GM03348 (cell line): ENCODE measurements at places on chromosomes 2 and 18.

DNA sequence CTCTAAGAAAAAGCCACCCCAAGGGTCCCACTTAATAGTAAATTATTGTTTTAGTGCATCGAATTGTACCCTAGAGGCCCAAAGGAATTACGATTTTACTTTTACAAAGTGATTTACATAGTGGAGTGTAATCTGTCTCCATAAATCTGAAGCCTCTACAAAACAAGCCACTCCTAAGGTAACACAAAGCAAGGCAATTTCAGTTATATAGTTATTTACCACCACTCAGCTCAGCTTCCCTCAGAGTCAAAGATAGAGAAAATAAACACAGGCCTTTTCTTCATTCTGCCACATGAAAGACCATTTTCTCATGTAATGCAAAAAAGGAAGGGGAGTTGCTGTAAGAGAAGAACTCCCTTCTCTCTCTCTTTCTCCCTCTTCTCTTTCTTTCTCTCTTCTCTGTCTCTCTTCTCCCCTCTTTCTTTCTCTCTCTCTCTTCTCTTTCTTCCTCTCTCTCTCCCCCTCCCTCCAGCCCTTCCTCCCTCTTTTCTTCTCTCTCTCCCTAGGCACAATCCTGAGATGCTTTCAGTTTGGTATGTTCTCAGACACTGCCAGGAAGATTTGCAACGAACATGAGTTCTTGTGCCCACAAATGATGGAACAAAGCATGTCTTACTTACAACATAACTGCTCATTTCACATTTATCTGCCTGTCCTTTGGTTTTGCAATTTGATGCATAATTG is 264.5 kb downstream of the BCL2 start:
- no peak for DNase-seq

GRCh38 chr2:106057206-106057605 is 136.9 kb downstream of the UXS1 start:
- DNase-seq = no peak

GRCh38 chr18:46152436-46152807 is 48.2 kb downstream of the HAUS1 start:
- DNase-seq = peak; percentile 84

- DNase-seq = no peak
Observed at GRCh38 chr2:7803515-7803914, 878.3 kb upstream of the ID2 start.

- no peak for DNase-seq
Observed at GRCh38 chr2:177229442-177230242, 17.0 kb downstream of the HNRNPA3 start.
